ENCODE measurements at places on chromosomes 6 and 20.

GRCh38 chr6:151478670-151479069 lies 15.1 kb upstream of the CCDC170 start:
- DNase-seq: no peak

DNA sequence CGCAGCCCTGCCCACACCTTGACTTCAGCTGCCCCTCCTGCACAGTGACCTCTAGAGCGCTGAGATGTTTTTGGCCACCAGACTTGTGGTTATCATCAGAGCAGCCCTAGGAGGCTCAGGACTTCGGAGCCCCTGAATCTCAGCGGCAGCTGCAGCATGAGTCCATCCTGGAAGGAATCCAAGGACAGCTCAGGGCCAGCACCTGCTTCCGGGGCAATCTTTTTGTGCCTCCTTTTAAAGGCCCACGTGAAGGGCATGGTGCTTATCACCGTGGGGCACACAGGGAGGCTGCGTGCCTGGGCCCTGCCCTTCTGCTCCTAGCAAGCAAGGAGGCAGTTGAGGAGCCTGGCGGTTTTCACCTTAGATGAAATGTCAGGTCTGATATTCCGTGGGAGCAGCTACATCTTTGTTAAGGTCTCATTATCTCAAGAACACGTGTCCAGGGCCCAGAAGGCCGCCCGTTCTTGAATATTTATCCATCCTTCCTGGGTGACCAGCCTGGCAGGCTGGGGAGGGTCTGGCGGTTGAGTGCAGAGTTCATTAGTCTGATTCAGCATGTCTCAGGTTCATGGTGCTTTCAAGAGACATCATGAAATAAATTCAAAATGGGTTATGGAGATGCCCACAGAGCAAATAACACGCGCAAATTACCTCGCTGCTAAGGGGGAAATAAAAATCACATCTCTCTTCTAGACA lies 392.4 kb downstream of the TAF4 start:
- DNase-seq: no peak

GRCh38 chr6:157244780-157245179 lies 78.5 kb downstream of the TMEM242 start:
- no peak for DNase-seq

- no peak for DNase-seq
These were observed 91.3 kb upstream of the DTNBP1 start for GRCh38 chr6:15754035-15754705.

DNA sequence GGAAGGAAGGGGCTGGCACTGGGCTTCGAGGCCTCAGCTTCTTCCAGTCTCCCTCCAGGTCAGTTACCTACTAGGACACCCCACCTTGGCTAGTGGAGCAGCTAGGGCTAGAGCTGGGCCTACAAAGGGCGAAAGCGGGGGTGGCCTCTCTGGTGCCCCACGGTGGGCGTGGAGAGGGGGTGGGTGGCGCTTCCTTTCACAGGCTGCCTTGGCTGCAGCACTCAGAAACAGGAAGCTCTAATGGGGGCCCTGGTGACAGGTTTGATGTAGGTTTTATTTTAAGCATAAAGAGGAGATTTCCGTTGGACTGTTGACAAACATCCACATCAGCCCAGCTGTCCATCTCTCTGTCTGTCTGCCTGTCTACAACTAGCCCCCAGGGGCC lies 13.4 kb downstream of the FAM110A start:
- no peak for DNase-seq

- DNase-seq: no peak
These were observed 58.2 kb upstream of the TRAF3IP2 start for GRCh38 chr6:111663692-111664564.

DNA sequence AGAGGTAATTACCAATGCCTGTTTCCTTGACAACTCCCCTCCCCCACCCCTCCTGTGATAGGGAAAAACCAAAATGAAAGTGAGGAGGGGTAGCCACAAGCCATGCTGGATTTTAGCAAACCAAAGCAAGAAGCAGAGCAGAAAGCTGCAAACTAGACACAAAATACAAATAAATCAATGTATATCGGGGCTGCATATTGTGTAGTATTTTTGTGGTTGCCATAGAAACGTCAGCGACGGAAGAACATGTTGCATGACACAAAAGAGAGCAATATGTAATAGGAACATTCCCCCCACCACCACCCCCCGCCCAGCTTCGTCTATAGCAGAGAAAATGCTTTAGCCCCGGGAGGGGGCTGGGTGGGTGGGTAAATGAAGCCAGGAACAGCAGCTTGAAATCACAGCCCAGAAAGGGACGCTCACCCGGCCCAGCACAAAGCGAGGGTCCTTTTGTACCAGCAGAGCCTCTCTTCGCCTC lies 548 bp downstream of the AGPAT4 start:
- DNase-seq: peak; percentile 2

DNA sequence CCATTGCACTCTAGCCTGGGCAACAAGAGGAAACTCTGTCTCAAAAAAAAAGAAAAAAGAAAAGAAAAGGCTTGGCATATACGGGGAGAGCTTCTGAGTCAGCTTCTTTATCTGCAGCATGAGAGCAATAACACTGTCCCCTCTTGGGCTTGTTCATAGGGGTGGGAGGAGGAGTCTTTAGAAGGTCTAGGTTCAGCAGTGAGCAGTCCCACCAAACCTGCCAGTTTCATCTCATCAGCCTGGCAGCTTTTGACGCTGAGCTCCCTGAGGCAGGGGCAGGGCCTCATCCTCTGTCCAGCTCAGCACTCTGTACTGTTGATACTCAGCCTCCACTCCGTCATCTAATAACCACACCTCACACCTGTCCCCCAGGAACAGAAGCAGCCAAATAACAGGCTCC lies 5.6 kb upstream of the C6orf132 start:
- no peak for DNase-seq

DNA sequence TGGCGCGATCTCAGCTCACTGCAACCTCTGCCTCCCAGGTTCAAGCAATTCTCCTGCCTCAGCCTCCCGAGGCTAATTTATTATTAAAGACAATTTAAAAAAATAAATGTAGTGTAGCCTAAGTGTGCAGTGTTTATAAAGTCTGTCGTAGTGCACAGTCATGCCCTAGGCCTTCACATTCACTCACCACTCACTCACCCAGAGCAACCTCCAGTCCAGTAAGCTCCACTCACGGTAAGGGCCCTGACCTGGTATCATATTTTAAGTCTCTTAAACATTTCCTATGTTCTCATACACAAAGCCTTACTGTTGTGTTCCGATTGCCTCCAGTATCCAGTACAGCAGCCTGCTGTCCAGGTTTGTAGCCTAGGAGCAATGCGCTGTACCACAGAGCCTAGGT lies 168.2 kb upstream of the FOXQ1 start:
- DNase-seq: no peak

GRCh38 chr20:8509809-8510208 lies 377.7 kb downstream of the PLCB1 start:
- no peak for DNase-seq

GRCh38 chr6:36642913-36643817 lies 35.3 kb upstream of the CDKN1A start:
- DNase-seq: no peak

GRCh38 chr6:46048646-46049297 lies 33.1 kb upstream of the CLIC5 start:
- DNase-seq: no peak

DNA sequence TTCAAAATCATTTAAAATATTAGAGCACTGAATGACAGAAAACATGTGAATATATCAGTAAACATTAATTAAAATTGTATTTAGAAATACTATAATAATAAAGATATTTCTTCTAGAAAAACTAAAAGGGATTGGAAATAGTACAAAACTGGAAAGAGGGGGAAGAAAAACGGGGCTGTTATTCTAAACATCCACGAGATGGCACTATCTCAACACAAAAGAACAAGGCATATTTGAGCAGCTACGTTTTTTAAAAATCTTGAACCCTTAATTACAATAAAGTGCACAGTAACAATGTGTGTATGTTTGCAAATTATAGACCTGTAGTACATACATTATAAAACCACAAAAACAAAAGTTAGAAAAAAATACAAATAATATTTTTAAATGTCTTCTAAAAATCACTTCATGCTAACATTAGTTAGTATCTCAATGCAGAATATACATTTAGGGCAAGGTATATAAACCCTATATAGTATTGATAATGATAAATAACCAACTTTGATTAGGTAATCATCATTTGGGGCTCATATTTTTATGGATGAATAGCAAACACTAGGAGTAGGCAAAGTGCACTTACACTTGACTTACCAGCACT lies 42.5 kb upstream of the PNISR start:
- DNase-seq: no peak

- DNase-seq: no peak
These were observed 71.2 kb downstream of the ASXL1 start for GRCh38 chr20:32429343-32429742.

- no peak for DNase-seq
These were observed 18.0 kb downstream of the TUBB2A start for GRCh38 chr6:3139090-3139903.

DNA sequence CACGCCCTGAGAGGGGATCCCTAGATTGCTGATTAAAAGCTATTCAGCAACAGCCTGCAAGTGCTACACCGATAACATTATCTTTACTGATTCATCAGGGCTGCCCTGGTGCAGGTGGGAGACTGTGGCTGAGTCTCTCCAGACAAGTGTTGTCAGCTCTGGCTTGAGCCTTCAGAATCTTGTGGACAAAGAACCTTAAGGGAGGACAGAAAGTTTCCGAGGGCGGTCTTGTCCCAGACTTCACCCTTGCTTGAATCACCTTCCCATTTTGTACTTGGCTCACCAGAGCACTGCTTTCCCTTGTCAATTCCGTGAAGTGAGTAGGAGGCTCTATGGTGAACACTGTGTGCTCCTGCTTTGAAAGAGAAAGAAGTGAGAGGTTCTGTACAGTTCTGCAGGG lies 88.6 kb upstream of the PCSK2 start:
- no peak for DNase-seq
